ENCODE measurements at places on chromosomes 3 and 15. TPM values are rescaled to one million over a fixed set of nuclear protein-coding genes. Genes with fewer than 3 reads are reported as not detected.

DNA sequence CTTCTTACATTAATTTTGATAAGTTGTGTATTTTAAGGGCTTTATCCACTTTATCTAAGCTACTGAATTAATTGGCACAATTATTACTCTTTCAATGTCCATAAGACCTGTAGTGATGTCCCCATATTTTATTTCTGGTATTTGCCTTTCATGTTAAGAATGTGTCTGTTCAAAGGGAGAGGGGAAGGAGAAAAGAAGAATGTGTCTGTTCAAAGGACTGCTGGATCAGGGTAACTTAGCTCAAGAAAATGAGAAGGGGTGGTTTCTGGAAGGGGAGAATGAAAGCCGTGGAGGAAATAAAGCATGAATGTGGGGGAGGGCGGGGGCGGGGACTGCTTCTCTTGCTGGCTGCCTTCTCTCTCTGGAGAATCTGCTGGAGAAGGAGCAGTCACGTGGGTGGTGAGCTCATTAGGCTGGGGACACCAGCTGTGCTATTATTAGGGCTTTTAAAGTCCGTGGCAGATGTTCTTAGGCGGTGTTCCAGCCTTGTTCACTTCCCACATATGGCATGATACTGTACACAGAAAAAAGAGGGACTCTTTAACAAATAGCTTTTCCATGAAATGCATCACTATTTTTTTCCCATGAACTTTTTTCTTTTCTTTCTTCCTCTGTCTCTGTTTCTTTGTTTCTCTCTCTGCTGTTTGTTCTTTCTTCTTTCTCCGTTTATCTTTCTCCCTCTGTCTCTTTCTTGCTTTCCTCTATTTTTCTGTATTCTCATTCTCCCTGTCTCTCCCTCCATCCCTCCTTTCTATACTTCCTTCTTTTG, 63.7 kb upstream of the ULK4 start:
- peak; percentile 92 for DNase-seq
- no peaks in the 10 kb centered on the region for H3K27me3 ChIP-seq
- peak overlapping the region; percentile 78 for H3K27ac ChIP-seq
- no peaks in the 10 kb centered on the region for H3K4me1 ChIP-seq

DNA sequence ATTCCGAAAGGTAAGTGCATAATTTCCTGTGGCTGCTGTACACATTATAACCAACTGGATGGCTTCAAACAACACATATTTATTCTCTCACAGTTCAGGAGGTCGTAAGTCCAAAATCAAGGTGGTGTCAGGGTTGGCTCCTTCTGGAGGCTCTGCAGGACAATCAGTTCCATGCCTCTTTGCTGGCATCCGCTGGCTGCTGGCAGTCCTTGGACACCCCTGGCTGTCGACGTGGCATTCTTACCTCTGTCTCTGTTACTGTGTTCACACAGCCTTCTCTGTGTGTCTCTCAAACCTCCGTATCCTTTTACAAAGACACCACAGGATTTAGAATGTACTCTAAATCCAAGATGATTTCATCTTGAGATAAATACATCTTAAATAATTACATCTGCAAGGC, 398.8 kb upstream of the ATP10A start:
- no peak for DNase-seq
- no peaks in the 10 kb centered on the region for H3K4me1 ChIP-seq
- H3K27ac ChIP-seq, result no peak overlapping the region

- H3K27me3 ChIP-seq, result no peaks in the 10 kb centered on the region
- H3K36me3 ChIP-seq, result no peaks in the 10 kb centered on the region
- no peak overlapping the region for H3K4me3 ChIP-seq
- no peak for DNase-seq
These were observed 446.5 kb downstream of the GRM7 start for GRCh38 chr3:7307410-7307809.

GRCh38 chr3:18474202-18474601, 49.1 kb upstream of the SATB1 start:
- H3K27me3 ChIP-seq, result no peaks in the 10 kb centered on the region
- H3K27ac ChIP-seq, result no peak overlapping the region
- no peaks in the 10 kb centered on the region for H3K4me1 ChIP-seq
- no peak for DNase-seq
- no peaks in the 10 kb centered on the region for H3K36me3 ChIP-seq

The GOLGA6L7 gene
- not detected for total RNA-seq

The CCR5 gene
- 0.96 TPM for total RNA-seq

The SCAANT1 gene
- total RNA-seq, result not detected

- H3K27me3 ChIP-seq, result no peaks in the 10 kb centered on the region
- H3K4me1 ChIP-seq, result no peaks in the 10 kb centered on the region
- no peaks in the 10 kb centered on the region for H3K36me3 ChIP-seq
- no peak overlapping the region for H3K4me3 ChIP-seq
These were observed 174.5 kb upstream of the GAP43 start for GRCh38 chr3:115448851-115449250.

GRCh38 chr3:11713171-11713570, 69.5 kb upstream of the VGLL4 start:
- H3K27me3 ChIP-seq, result no peaks in the 10 kb centered on the region
- peaks cover 5% of the 10 kb centered on the region for H3K4me1 ChIP-seq
- DNase-seq, result no peak
- no peaks in the 10 kb centered on the region for H3K36me3 ChIP-seq
- peak overlapping the region; percentile 65 for H3K27ac ChIP-seq

DNA sequence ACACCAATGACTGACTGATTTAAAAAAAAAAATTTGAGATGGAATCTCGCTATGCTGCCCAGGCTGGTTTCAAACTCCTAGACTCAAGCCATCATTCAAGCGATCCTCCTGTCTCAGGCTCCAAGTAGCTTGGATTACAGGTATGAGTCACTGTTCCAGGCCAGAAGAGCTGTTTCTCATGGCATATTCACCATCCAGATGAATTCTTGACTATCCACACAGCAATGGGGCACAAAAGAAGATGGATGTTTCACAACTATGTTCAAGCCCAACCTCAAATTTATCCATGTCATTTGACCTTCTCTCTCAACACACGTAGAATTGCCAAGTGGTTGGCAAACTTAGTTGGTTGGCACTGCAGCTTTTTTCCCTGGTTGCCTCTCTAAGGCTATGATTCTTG, 40.6 kb downstream of the PRICKLE2 start:
- no peaks in the 10 kb centered on the region for H3K36me3 ChIP-seq
- H3K4me1 ChIP-seq, result peaks cover 4% of the 10 kb centered on the region
- no peak for DNase-seq
- no peak overlapping the region for H3K4me3 ChIP-seq
- peak overlapping the region; percentile 59 for H3K27ac ChIP-seq

The FHIT gene
- total RNA-seq, result 9.0 TPM

DNA sequence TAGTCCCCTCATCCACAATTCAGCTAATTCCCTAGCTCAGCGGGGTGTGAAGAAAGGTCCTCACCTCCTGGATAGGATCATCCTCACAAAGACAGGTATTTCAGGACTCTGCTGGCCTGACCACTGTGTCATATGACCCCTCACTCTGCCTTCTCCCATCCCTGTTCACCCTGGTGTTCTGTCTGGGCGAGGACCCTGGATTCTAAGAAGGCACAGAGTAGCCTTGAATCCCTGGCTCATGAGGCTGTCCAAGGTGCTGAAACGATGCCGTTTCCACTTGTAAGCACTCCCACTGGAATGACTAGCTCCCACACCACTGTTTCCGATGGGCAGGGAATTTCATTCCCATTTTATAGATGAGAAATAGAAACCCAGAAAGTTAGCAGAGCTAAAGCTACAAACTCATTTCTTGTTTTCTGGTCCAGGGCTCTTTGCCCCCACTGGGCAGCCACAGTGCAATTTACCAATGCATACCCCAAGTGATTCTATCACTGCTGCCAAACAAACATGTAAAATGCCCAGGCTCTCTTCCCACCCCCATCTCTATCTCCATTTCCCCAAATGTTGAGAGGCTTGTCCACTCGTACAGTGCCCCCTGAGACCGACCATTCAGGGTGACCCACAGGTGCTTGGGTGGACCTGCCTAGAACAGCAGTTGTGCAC, 83.2 kb downstream of the RAB11A start:
- no peak overlapping the region for H3K27ac ChIP-seq
- no peaks in the 10 kb centered on the region for H3K36me3 ChIP-seq
- H3K27me3 ChIP-seq, result no peaks in the 10 kb centered on the region
- no peaks in the 10 kb centered on the region for H3K4me1 ChIP-seq
- no peak for DNase-seq
- H3K4me3 ChIP-seq, result no peak overlapping the region

The SHQ1 gene
- 19.3 TPM for total RNA-seq

DNA sequence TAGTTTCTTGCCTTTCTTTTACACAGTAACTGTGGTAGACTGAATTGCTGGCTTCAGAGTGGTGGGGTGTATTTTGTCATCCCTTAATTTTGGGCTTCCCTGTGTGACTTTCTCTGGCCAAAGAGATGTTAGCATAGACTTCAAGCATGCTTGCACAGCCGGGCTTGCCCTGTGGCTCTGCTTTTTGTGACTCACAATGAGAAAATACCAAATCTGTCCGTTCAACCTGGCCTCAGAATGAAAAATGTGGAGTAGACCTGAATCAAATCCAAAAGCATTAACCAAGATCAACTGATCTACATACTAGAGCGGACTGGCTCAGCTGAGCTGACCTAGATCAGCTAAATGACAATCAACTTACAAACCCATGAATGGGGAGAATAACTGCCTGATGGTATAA, 51.4 kb downstream of the PLAAT1 start:
- no peak for DNase-seq
- no peaks in the 10 kb centered on the region for H3K27me3 ChIP-seq
- no peak overlapping the region for H3K27ac ChIP-seq
- H3K4me3 ChIP-seq, result no peak overlapping the region

GRCh38 chr15:51199541-51199940, 104.8 kb upstream of the TNFAIP8L3 start:
- H3K4me3 ChIP-seq, result no peak overlapping the region
- H3K27me3 ChIP-seq, result no peaks in the 10 kb centered on the region
- no peak for DNase-seq
- no peak overlapping the region for H3K27ac ChIP-seq
- no peaks in the 10 kb centered on the region for H3K36me3 ChIP-seq
- H3K4me1 ChIP-seq, result no peaks in the 10 kb centered on the region

The DLL4 gene
- 10.5 TPM for total RNA-seq
